ENCODE measurements at places on chromosomes 13 and 19. TPM values are rescaled to one million over a fixed set of nuclear protein-coding genes. Genes with fewer than 3 reads are reported as not detected.

SHISA7 gene
- 0.02 TPM for total RNA-seq

GTF2F2 gene
- total RNA-seq: 18.7 TPM

CABP5 gene
- total RNA-seq: not detected

TEX29 gene
- total RNA-seq: not detected

CD209 gene
- not detected for total RNA-seq

RGS9BP gene
- 0.35 TPM for total RNA-seq

Data from A549 treated with CORT108297 at 1 μM for 4 hours (cell line).